Stimulated activated CD8-positive, alpha-beta memory T cell treated with anti-CD3 and anti-CD28 coated beads, Interleukin-15, amount 100 ng/mL, for 4 hours (primary cell): ENCODE measurements at places on chromosomes 5 and 9.

DNA sequence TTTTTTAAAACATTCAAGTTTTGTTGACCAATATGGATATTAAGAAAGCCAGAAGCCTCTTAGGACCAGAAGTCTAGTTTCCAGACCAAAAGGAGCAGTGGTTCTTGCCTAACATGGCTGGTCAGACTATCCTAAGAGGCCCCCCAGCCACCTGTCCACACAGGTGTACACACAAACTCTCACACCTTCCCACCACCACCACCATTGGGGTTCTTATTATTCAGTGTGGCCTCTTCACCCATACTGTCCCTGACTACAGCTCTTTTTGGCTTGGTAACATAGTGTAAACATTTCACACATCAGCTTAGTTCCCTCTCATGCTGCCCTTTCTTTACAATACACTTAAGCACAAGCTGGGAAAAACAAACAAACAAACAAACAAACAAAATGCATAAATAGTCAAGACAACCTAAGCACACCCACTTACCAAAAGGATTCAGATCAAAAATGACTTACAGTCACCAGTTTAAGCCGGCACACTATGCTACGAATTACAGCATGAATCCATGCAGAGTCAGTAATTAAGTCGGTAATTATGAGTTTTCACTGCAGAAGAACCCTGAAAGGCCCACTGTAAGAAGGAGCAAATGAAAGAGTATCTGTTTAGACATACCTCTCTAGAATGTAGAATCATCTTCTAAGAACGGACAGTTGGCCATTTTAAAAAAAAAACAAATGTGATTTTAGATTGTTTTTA, 9.5 kb downstream of the LHFPL2 start:
- no peak for DNase-seq

DNA sequence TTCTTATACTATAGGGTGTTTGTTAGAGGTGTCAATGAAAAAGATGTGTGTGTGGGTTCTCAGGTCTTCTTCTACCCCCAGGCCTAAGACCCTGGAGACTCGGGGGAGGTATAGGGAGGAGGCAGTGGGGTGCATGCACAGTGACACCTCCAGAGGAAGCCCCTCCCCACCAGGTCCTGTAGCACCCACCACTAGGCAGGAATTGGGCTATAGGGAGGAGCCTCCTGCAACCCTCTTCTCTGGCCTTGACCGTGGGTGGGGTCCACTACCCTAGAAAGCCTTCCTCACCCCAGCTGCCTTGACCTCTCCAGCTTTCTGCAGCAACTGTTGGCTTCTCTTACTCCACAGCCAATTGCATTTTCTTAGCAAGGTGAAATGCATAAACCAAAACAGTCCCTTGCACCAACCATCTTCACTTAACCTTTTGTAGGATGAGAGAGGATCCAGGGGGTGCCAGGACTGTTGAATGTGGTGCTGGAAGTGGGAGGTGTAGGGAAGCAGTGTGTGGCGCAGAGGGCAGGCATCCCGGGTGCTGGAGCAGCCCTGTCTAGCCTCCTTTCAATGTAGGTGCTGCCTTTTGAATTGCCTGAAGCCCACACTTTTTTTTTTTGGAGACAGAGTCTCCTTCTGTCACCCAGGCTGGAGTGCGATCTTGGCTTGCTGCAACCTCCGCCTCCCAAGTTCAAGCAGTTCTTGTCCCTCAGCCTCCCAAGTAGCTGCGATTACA, 128.5 kb downstream of the RGS3 start:
- no peak for DNase-seq

DNA sequence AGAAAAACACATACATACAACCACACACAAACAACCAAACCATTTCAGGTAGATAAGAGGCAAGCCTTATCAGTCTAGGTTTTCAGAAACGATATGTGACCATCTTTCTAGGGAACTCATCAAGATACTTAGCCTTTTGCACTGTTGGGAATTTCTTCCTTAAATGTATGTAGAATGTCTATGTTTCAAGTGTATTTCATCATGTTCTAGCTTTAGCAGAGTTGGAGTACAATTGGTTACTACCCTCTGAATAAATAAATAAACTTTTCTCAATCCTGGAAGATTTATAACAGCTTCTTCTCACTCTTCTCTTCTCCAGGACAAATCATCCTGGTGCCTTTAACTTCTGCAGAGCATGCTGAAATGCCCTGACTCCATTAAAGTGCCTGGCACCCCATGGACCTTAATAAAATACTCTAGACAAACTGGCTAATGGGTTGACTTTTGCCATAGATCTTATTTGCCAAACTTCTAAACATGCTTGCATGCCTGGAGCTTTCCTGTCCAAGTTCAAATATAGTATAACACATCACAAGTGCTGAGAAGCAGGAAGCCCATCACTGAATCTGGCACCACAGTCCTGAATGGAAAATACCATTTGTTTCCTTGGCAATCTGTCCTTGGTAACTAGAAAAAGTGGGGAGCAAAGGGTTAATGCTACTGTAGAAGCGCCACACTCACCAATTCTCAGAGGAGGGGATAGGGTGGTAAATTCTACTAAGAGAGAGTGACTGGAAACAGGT, 33.1 kb upstream of the ZNF462 start:
- no peak for DNase-seq

DNA sequence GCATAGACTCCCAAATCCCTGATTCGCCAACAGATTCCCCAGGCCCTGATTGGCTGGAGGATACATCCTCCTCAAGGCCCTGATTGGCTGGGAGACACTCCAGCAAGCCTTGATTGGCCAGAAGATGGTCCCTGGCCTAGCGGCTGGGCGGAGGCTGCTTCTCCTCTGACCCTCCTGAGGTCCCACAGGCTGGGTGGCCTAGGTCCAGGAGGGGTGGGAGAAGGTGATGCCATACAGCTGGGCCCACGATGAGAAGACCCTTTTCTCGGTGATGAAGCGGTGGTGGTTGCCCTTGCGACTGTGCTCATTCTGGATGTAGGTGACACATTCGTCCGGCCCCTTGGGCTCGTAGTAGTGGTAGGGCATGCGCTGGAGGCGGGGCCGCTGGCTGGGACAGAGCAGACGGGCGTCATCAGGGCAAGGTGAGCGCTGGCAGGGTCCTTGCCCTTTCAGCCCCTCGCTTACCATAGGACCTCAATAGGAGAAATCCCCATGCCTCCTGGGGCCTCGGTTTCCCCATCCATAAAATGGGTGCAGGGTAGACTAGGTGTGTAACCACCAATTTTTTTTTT, 9.0 kb upstream of the AK1 start:
- no peak for DNase-seq

DNA sequence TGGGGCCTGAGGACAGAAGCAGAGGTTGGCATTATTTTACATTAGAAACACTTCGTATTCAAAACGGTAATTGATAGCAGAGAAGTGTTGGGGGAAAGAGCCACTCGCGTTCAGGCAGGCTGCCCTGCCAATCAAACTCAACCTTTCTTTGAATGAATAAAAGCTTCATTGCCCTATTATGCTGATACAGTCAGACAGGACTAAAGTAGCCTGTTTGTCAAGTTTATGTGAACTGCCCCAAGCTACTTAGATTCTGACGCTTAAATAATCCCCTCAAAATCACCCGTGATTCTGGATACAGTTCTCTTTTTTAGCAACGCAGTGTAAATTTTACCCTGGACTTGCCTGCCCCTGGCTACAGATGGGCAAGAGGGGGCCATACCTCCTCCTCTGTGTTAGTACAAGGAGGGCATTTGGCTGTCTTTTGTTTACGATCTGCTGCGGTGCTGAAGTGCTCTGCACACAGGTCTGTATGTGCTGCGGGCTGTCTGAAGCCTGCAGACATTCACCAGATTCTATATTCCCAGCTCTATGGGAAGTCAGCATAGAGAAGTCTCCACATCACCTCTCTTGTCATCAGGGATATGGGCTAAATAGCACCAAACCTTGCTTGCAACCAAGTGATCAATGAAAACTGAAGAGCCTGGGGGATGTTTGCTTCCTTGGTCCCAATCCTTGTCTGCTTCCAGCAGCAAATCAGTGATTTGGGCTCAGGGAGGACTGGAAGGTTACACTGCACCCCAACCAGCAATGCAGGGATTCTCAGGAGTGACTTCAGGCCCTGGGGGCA, 218.4 kb downstream of the EBF1 start:
- no peak for DNase-seq

DNA sequence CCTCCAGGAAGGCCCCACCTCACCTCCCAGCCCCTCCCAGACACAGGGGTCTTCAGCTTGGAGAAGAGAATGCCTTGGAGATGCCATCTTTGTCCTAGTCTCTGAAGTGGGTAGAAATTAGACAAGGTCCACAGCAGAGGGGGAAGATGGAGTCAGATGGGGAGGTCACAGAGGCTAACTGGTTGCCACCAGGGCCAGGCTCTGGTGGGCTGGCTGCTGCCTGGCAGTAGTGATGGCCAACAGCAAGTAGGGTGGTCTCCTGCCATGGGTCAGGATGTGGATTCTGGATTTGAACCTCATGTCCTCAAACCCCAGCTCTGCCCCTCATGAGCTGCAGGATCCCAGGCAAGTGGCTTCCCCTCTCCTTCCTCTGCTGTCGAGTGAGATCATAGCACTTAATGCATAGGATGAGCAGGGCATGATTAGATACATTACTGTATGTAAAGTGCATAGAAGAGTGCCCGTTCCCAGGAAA, 38.7 kb upstream of the NEK6 start:
- DNase-seq, result no peak

DNA sequence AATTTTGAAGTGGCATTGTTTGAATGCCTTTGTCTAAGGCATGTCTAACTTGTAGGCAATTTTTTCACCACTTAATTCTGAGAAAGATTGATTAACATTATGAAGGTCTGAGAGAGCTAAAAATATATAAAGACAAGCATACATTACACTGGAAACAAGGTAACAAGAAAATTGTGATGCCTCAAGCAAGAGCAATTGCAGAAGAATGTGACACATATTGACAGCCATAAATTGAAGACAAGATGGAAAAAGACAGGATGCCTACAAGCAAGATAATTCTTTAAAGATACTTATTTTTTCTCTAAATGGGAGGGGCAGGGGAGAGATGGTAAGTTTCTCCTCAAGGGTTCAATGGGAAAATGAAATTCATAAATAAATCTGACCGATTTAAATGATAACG, 103.1 kb upstream of the CYLC2 start:
- no peak for DNase-seq

DNA sequence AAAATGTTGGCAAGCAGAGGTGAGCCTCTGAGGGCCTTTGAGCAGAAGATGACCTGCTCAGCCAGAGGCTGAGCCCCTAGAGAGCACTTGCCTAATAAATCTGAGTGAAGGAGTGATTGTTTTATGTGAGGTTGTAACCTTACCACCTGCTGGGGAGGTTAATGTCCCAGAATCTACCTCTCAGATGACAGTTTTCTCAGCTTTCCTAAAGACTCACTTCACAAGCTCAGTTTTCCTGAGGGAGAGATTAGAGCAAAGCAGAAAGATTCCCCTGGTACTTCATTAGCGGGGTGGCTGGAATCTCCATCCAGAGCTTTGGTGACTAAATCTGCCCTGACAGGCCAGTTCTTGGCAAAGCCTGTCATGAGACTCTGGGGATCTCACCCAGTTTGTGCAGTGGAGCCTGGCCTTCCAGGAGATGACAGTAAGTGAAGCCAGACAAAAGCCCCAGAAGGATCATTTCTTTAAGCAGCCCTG, 48.8 kb upstream of the GALNT10 start:
- no peak for DNase-seq

DNA sequence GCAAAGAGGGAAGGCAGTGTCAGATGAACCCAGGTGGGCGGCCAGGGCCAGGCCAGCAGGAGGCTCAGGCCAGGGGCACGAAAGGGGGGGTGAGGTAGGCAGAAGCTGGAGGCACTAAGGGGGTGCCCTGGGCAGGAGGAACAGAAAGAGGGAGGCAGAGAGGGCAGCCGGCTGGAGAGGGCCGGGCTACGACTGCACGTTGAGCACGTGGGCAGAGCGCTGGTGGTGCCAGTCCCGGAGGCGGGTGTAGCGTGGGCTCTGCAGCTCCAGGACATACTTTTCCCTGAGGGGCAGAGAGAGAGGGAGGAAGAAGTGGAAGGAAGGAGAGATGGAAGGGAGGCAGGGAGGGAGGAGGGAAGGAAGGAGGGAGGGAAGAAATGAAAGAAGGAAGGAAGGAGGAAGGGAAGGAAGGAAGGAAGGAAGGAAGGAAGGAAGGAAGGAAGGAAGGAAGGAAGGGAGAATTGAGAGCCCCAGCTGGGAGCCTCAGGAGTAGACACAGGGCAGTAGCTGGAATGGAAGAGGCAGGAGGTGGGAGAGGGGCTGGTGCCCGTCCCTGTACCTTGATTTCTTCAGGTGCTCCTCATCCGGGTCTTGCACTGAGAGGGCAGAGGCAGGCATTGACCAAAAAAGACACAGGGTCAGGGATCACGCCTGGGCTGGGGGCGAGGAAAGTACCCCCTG, 7.0 kb downstream of the PDLIM7 start:
- DNase-seq, result no peak

- DNase-seq, result no peak
These were observed 8.8 kb downstream of the TMEM171 start for GRCh38 chr5:73129143-73129542.

DNA sequence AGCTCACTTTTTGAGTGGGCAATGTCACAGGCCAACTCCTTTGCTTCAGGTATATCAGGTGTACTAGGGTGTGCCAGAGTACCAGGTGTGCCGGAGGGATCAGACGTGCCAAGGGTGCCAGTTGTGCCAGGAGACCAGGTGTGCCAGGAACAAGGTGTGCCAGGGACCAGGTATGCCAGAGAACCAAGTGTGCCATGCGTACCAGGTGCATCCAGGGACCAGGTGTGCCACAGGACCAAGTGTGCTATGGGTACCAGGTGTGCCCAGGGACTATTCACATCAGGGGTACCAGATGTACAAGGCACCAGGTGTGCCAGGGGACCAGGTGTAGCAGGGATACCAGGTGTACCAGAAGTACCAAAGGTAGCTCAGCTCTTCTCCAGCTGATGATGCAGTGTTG, 174.7 kb upstream of the S1PR3 start:
- no peak for DNase-seq

DNA sequence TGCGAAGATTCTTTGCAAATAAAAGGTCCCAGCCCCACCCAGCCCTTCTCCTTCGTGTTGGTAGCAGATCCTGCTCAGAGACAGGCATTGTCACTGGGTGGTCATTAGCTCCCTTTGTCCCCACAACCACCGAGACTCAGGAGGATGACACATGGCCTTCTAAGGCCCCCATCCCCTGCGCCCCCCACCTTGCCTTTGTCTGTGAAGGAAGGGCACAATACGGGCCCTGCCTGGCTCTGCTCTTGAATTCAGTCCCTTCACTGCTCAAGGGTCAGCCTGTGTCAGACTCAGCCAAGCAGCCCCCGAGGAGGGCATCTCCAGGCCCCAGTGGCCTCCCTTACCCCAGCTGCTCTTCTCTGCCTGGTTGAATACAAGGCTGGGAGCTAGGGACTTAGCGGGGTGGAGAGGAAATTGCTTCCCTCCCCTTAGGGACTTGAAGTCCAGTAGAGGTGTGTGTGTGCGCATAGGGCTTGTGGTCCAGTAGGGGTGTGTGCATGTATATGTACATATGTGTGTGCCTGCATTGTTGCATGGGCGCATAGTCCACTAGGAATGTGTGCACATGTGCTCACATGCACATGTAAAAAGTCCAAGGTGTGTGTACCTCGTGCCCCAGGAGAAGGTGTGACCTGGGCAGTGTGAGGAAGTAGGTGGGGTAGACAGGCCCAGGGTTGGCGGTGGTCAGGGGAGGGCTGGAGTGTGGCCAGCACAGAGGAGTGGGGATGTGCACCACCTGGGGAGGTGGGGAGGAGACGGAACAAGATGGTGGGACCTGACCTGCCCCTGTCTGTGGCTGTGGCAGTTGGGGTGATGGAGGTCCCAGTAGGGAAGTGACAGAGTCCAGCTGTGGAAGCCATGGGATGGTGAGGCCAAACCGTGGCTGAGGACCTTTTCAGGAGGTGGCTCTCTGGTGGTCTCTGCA, 59.1 kb downstream of the PHF2 start:
- no peak for DNase-seq
